NCI-H526 (cell line): ENCODE measurements at places on chromosomes 3 and 15.
A peak's percentile ranks its signal among the peaks of the same experiment; 100 is the strongest.

GRCh38 chr3:186110975-186111974, 2.4 kb upstream of the ETV5 start:
- no peak for DNase-seq

DNA sequence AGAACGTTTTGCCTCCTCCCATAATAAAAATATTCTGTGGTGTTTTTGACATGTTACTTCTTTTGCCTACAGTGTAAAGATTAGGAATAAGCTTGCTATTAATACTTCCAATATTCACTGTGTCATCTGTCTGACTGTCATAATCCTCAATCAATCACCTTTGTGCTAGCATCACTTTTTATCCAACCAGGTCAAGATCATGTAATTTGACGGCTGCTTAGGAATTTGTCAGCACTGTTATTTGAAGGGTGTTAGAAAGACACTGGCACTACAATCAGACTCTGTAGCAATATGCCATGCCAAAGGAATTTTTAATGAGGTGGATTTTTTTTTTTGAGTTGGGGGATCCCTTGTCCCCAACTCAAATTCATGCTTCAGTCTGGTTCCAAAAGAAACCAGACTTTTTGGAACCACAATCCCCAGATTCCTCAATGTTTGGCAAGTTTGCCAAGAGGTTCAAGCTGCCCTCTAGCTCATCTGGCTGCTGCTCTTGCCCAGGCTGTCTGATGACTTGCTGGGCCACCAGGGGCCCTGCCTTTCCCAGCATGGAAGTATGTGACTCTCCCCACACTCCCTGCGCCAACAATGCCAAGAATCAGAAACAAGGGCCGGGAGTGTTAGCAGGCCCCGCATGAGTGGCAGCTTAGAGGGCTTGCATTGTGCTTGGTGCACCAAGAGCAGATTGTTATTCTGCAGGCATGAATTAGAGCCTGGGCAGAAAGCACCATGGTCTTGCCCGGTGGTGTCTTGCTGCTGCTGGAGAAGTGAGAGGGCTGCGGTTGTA, 58.6 kb upstream of the TSC22D2 start:
- DNase-seq, result no peak

GRCh38 chr3:107986505-107986904, 104.3 kb downstream of the CD47 start:
- DNase-seq, result no peak

GRCh38 chr3:79329154-79329553, 438.6 kb downstream of the ROBO1 start:
- no peak for DNase-seq

DNA sequence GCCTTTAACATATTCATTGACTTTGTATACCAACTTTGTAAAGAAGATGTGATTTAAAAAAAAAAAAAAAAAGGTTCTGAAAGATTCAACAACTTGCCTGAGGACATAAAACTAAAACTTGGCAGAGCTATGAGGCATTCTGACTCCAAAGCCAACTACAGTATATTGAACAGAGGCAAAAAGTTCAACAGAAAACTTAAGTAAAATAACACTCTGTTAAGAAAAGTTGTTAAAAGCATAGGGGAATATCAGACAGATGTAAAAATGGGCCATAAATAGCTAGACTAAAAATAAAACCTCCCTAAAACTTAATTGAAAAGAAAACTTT, 23.4 kb downstream of the GOLIM4 start:
- no peak for DNase-seq

- DNase-seq, result no peak
Measured at GRCh38 chr3:14299767-14300166, 102.6 kb upstream of the SLC6A6 start.

- DNase-seq, result no peak
Measured at GRCh38 chr3:173709026-173709425, 311.5 kb downstream of the NLGN1 start.

DNA sequence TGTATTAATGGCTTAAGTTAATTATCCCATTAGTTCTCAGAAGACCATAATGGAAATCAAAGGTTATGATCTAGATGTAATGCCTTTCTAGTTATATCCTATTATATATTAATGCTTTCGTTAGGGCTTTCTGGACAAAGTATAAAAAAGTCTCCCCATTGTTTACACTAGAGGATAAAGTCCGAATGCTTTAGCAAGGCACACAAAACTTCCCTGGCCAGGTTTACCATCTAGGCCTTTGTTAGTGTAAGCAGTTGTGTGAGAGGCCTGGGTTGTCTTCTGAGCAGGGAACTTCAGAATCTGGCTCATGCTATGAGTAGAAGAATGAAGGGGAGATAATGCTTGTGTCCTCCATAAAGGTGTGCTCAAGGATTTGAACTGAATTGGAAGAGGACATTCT, 106.3 kb upstream of the MEIS2 start:
- no peak for DNase-seq

DNA sequence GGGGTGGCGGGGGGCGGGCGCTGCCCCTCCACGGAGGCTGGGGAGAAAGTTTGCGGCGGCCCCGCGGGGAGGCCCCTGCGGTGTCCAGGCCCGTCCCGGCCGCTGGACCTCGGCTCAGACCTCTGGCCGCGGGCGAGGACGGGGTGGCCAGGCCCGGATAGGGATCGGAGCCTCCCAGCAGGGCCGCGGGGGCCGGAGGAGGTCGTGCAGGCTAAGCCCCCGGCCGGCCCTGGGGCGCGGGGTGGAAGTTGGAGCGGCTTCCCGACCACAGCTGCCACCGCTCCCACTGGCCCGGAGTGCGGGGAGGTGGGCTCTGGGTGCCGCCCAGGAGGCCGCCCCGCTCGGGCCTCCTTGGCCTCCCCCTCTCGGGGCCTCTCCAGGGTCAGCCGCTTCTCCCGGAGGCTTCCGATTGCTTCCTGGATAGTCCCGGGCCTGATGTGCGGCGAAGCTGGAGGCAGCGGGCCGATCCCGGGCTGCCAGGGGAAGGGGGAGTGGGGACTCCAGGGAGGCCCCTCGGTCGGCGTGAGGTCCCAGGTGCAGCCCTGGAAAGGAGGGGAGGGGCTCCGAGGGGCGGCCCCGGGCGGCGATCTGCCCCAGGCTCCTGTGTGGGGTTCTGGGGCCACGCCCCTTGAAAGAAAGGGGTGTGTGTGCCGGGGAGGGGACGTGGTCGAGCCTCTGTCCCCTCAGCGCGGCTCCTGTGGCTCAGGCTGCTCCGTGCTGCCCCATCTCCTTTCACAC, 907 bp downstream of the PLXNA1 start:
- DNase-seq, result peak; percentile 73

- no peak for DNase-seq
Measured at GRCh38 chr3:138938056-138938876, 8.7 kb downstream of the FOXL2 start.
